ENCODE measurements at places on chromosomes 13 and 19. TPM values are rescaled to one million over a fixed set of nuclear protein-coding genes. Genes with fewer than 3 reads are reported as not detected.
A peak's percentile ranks its signal among the peaks of the same experiment; 100 is the strongest.

The MYO9B gene
- total RNA-seq = 217 TPM

The ZNF135 gene
- total RNA-seq = 7.5 TPM

The URAD gene
- total RNA-seq = not detected

The ZIK1 gene
- 18.1 TPM for total RNA-seq

The DOCK6 gene
- 9.6 TPM for total RNA-seq

The METTL21C gene
- total RNA-seq = not detected

The PPP5C gene
- 57.7 TPM for total RNA-seq

The SPTBN4 gene
- 0.20 TPM for total RNA-seq

The FREM2 gene
- not detected for total RNA-seq

- peak overlapping the region; percentile 96 for H3K27ac ChIP-seq
- peaks cover 3% of the 10 kb centered on the region for H3K27me3 ChIP-seq
- peaks cover 8% of the 10 kb centered on the region for H3K36me3 ChIP-seq
- DNase-seq = peak; percentile 24
- H3K4me1 ChIP-seq = peaks cover 32% of the 10 kb centered on the region
Measured at GRCh38 chr13:99087954-99088491, 110.2 kb upstream of the DOCK9 start.

DNA sequence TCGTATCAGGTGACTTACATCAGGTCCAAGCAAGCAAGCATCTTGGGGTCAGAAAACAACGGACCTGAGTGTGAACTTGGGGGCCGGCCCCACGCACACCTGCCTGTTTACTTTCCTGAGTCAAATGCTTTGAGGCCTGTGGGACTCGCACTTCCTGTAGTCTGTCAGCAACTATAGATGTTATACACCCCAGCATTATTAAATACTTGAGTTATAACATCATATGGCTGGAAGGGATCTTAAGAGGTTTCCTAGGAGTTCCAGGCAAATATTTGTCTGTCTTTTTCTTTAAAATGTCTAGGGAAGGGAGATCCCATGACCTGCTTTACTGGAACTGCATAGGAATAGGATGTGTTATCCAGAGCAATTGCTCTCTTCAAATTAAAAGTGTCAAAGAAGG lies 280.6 kb downstream of the SHISA2 start:
- H3K27me3 ChIP-seq = no peaks in the 10 kb centered on the region
- no peak overlapping the region for H3K4me3 ChIP-seq
- no peak overlapping the region for H3K27ac ChIP-seq
- no peak for DNase-seq

GRCh38 chr13:77318741-77319140 lies 8.2 kb downstream of the MYCBP2 start:
- no peak overlapping the region for H3K4me3 ChIP-seq
- DNase-seq = no peak
- peaks cover 25% of the 10 kb centered on the region for H3K36me3 ChIP-seq
- H3K27ac ChIP-seq = peak overlapping the region; percentile 12

DNA sequence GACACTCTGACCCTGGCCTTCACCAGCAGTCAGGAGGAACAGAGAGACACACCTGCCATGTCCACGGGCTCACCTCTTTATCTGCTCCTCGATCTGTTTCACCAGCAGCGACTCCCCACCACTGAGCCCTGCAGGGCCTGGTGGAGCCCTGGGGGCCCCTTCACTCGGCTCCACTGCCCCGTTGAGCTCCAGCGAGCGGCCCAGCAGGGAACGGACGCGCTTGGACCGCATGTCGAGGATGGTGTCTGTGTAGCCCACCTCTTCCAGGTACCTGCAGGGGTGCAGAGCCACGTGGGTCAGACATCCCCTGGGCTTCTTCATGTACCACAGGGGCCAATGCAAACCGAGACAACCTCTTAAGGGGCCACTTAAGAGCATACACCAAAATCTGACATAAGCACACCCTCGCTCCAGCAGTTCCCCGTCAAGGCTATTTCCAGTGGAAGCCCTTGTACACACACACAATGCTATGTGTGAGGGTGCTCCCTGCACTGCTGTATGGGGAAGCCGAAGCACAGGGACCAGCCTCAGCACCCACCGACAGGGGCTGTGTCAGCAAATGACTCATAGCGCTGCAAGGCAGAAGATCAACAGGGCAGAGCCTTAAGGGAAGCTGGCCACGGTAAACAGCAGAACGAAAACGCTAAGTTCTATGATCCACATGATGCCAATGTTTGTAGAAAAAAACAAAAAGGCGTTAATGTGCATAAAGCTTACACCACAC lies 12.7 kb upstream of the FKRP start:
- no peak for DNase-seq
- no peak overlapping the region for H3K27ac ChIP-seq
- H3K4me1 ChIP-seq = peaks cover 25% of the 10 kb centered on the region
- no peak overlapping the region for H3K4me3 ChIP-seq
- H3K36me3 ChIP-seq = peaks cover 81% of the 10 kb centered on the region
- H3K27me3 ChIP-seq = no peaks in the 10 kb centered on the region

DNA sequence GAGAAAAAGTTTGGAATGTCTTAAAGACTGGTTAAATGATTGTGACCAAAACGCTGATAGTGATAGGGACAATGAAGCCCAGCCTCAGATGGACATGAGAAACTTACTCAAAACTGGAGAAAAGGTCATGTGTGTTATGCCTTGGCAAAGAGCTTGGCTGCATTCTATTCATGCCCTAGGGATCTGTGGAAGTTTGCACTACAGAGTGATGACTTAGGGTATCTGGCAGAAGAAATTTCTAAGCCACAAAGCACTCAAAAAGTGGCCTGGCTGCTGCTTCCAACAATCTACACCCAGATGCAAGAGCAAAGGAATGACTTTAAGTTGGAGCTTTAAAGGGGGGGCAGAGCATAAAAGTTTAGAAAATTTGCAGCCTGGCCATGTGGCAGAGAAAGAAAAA lies 521.3 kb downstream of the UQCRFS1 start:
- H3K27ac ChIP-seq = no peak overlapping the region
- H3K36me3 ChIP-seq = no peaks in the 10 kb centered on the region
- no peak overlapping the region for H3K4me3 ChIP-seq
- no peaks in the 10 kb centered on the region for H3K27me3 ChIP-seq
- no peaks in the 10 kb centered on the region for H3K4me1 ChIP-seq

DNA sequence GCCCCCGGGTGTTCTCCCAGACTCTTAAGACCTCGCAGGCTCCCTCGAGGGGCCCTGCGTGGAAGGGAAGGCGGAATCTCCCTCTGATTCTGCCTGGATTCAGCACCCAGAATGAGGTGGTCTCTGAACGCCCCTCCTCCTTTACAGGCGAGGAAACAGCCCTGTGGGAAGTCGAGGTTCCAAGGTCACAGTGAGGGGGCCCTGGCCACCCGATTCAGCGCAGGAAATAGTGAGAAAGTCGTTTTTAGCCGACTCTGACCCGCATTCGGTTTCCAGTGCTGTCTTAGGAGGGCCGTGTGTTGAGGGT lies 1.1 kb downstream of the BSG start:
- H3K4me3 ChIP-seq = peak overlapping the region; percentile 84
- H3K4me1 ChIP-seq = peaks cover 36% of the 10 kb centered on the region
- H3K27ac ChIP-seq = peak overlapping the region; percentile 12
- peaks cover 8% of the 10 kb centered on the region for H3K36me3 ChIP-seq
- DNase-seq = no peak

GRCh38 chr13:80469105-80469852 lies 128.4 kb upstream of the SPRY2 start:
- H3K36me3 ChIP-seq = no peaks in the 10 kb centered on the region
- no peak overlapping the region for H3K27ac ChIP-seq
- no peaks in the 10 kb centered on the region for H3K4me1 ChIP-seq
- DNase-seq = no peak
- no peak overlapping the region for H3K4me3 ChIP-seq

DNA sequence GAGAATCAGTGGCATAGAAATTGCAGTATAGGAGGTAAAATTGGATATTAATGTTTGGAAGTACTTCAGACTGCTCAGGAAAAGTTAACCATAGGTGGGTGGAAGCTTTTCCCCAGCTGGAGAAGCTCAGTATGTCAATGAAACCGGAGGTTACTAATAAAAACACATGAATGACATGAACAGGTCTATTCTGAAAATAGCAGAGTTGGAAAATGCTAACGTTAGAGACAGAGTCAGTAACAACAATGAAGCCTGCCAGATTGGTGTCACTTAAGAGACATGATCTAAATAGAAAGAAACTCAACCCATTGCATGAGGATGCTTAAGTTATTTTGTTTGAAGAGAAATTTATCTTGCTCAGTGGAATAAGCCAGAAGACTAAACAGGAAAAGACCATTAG lies 364.5 kb downstream of the DNAJC15 start:
- H3K4me1 ChIP-seq = no peaks in the 10 kb centered on the region
- no peak overlapping the region for H3K4me3 ChIP-seq
- no peak overlapping the region for H3K27ac ChIP-seq
- no peaks in the 10 kb centered on the region for H3K36me3 ChIP-seq

DNA sequence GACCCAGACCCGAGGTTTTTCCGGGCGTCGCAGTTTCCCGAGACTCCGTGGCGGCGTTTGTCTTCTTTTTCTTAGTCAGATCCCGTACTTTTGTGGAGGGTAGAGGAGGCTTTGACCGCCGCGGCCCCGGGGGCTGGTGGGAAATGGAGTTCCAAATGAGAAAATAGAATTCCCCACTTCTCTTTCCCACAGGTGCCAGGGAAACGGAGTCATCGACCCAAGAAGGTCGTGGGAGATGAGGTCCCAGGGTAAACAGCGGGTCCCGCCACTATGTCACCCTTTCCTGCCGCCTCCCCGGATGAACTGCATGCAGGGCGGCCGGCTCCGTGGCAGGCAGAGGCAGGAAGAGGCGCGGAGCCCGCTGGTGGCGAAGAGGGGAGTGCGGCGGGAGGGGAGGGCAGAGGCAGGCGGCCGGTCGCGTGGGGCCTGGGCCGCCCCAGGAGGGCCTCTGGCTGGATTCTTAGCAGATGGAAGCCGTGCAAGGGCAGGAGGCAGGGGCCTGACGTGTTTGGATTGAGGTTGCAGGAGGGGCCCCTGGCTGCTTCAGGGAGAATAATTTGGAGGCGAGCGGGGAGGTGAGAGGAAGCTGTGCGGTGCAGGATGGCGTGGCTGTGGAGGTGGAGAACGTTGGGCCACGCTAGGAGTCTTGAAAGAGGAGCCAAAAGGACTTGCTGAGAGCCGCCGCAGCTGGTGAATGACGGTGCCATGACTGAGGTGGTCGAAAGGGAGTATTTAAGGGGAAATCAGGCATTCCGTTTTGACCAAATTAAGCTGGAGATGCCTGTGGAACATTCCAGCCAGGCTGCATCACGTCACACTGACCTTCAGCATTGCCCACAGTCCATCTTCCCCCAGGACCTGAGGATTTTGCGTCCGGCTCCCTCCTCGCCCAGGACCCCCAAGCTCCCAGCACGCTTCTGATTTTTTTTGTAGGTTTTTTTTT lies 11.7 kb downstream of the CYTH2 start:
- peak overlapping the region; percentile 84 for H3K4me3 ChIP-seq
- peaks cover 1% of the 10 kb centered on the region for H3K27me3 ChIP-seq
- peaks cover 24% of the 10 kb centered on the region for H3K36me3 ChIP-seq

DNA sequence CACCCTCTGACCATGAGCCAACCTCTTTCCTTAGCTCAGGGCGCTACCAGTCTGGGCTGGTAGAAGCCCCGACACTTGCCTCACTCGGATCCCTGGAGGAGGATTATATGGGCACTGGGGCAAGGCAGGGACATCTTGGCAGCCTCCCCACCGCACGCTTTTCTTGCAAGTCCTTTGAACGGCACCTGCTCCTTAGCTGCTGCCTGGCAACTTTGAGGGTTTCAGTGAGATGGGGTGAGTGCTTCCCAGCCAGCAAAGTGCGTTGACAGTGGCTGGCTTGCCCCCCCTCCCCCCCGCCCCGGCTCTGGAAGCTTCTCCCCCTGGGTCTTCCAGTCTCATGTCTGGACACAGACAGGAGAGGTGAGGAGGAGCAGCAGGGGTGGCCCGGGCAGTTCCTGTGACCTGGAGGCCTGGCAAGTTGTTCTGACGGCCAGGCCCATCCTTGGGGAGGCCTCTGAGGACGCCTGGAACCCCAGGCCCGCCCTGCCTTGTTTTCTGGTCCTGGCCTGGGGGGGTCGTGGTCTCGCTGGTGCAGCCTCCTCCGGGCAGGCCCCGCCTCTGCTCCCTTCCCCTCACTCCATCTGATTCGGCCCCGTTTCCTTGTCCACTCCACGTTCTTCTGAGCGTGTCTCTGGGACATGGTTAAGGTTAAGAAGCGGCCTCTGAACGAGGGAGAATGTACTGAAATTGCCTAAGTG lies 75.2 kb downstream of the ATP11A start:
- DNase-seq = no peak
- H3K4me1 ChIP-seq = peaks cover 25% of the 10 kb centered on the region
- H3K36me3 ChIP-seq = peaks cover under 1% of the 10 kb centered on the region
- H3K27me3 ChIP-seq = no peaks in the 10 kb centered on the region

DNA sequence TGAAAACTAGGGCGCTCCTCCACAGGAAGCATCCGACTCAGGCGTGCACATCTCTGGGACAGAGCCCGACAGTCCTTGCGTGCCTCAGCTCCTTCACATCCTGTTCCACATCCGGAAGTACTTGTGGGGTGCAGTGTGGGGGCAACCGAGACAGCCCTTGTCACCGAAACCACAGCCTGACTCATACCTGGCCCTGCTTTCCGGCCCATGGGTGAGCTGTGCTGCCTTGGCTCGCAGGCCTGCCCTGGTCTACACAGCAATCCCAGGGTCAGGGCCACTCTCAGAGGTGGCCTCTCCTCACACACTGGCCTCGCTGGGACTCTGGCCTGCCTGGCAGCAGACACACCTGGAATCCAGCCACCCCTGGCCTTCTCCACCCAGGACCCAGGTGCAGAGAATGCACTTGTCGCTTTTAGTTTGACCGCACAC lies 100.4 kb downstream of the STK24 start:
- DNase-seq = peak; percentile 60
- no peaks in the 10 kb centered on the region for H3K27me3 ChIP-seq
- peaks cover 58% of the 10 kb centered on the region for H3K36me3 ChIP-seq
- H3K4me3 ChIP-seq = peak overlapping the region; percentile 76
- peaks cover 50% of the 10 kb centered on the region for H3K4me1 ChIP-seq

- no peak overlapping the region for H3K27ac ChIP-seq
- no peaks in the 10 kb centered on the region for H3K4me1 ChIP-seq
- H3K27me3 ChIP-seq = no peaks in the 10 kb centered on the region
Measured at GRCh38 chr13:67303661-67304333, 73.7 kb upstream of the PCDH9 start.

DNA sequence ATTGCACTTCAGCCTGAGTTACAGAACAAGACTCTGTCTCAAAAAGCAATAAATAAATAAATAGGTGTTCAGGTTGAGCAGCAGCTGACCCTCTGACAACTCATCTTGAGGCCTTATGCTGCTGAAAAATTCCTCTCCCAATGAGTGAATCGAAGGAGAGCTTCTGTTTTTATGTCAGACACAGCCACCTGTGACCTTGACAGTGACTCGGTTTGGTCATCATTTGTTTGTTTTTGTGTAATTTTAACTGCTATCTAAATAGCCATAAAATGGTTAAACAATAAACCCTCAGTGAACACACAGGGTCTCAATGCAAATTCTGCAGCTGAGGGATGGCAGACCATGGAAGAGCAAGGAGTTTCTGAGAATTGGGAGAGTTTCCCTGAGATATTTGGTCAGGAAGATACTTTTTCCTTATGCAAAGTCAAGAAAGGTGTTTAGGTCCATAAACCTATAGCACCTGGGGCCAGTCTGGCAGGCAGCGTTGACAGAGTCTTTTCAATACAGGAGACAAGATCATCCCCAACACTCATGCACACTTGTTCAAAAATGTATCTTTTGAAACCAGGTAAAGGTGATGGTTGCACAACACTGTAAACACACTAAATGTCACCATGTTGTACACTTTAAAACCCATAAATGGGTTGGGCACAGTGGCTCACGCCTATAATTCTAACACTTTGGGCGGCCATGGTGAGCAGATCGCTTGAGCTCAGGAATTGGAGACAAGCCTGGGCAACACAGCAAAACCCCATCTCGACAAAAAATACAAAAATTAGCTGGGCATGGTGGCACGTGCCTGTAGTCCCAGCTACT lies 16.6 kb upstream of the SLC25A30 start:
- H3K27me3 ChIP-seq = no peaks in the 10 kb centered on the region
- no peaks in the 10 kb centered on the region for H3K4me1 ChIP-seq
- H3K27ac ChIP-seq = no peak overlapping the region

All from activated B cell treated with CpG ODN at 0.5 μM for 24 hours (primary cell).